Naive B cell (primary cell): ENCODE measurements at places on chromosomes 5 and 9.

GRCh38 chr9:92119586-92119985 lies 4.4 kb upstream of the SPTLC1 start:
- no peak for DNase-seq
- H3K4me3 ChIP-seq = no peak overlapping the region
- H3K36me3 ChIP-seq = peaks cover 5% of the 10 kb centered on the region
- no peak overlapping the region for H3K27ac ChIP-seq
- peaks cover 8% of the 10 kb centered on the region for H3K4me1 ChIP-seq
- H3K27me3 ChIP-seq = peaks cover 4% of the 10 kb centered on the region

- H3K4me3 ChIP-seq = no peak overlapping the region
- H3K4me1 ChIP-seq = no peaks in the 10 kb centered on the region
- H3K27me3 ChIP-seq = peaks cover 6% of the 10 kb centered on the region
Observed at GRCh38 chr5:163766936-163767670, 261.7 kb downstream of the MAT2B start.

DNA sequence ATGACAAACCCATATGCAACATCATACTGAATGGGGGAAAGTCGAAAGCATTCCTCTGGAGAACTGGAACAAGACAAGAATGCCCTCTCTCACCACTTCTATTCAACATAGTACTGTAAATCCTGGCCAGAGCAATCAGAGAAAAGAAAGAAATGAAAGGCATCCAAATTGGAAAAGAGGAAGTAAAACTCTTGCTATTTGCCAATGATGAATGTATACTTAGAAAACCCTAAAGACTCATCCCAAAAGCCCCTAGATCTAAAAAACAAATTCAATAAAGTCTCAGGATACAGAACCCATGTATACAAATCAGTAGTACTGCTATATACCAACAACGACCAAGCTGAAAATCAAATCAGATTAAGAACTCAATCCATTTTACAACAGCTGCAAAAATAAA lies 66.9 kb downstream of the SPATA31C2 start:
- peaks cover 45% of the 10 kb centered on the region for H3K27me3 ChIP-seq
- no peak for DNase-seq
- H3K4me1 ChIP-seq = peaks cover 7% of the 10 kb centered on the region
- no peaks in the 10 kb centered on the region for H3K36me3 ChIP-seq
- H3K27ac ChIP-seq = no peak overlapping the region
- H3K4me3 ChIP-seq = no peak overlapping the region

GRCh38 chr9:13443346-13444244 lies 164.1 kb upstream of the MPDZ start:
- H3K27me3 ChIP-seq = no peaks in the 10 kb centered on the region
- H3K4me1 ChIP-seq = no peaks in the 10 kb centered on the region
- H3K36me3 ChIP-seq = no peaks in the 10 kb centered on the region
- no peak overlapping the region for H3K4me3 ChIP-seq

DNA sequence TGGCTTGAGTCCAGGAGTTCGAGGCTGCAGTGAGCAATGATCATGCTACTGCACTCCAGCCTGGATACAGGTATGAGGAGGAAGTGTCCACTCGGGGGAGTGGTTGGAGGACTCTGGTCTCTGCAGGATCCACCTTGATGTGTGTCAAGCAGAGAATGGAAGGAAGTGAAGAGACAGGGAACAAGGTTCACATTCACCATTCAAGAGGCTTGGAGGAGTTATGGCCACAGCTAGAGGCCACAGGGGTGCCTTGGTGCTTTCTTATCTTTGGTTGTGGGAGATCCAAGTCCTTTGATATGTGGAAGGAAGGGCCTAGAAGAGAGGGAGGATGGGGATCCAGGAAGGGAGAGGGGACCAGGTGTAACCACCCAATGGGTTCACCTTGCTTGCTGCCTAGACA lies 5.4 kb upstream of the CERCAM start:
- H3K4me1 ChIP-seq = peaks cover 12% of the 10 kb centered on the region
- no peak overlapping the region for H3K4me3 ChIP-seq
- no peak for DNase-seq
- no peak overlapping the region for H3K27ac ChIP-seq
- no peaks in the 10 kb centered on the region for H3K36me3 ChIP-seq
- peaks cover 79% of the 10 kb centered on the region for H3K27me3 ChIP-seq

DNA sequence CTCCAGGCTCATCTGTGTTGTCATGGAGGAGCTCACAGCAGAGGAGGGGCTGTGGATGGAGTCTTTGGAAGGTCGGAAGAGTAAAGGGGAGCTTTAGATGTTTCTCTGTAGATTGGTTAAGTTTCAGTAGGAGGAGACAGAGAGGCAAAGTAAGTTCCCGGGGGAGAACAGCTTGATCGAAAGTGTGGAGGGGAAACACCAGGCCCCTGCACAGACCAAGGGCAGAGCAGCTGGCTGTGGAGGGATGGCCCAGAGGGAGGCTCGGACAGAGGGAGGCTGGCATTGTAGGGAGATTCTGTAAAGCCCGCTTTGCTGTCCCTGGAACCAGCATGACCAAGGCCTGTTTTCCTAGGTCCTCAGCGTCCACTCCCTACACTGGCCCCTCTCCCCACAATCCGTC lies 5.3 kb upstream of the OR2V2 start:
- no peaks in the 10 kb centered on the region for H3K4me1 ChIP-seq
- DNase-seq = no peak
- no peak overlapping the region for H3K27ac ChIP-seq
- peaks cover 49% of the 10 kb centered on the region for H3K27me3 ChIP-seq
- H3K4me3 ChIP-seq = no peak overlapping the region

DNA sequence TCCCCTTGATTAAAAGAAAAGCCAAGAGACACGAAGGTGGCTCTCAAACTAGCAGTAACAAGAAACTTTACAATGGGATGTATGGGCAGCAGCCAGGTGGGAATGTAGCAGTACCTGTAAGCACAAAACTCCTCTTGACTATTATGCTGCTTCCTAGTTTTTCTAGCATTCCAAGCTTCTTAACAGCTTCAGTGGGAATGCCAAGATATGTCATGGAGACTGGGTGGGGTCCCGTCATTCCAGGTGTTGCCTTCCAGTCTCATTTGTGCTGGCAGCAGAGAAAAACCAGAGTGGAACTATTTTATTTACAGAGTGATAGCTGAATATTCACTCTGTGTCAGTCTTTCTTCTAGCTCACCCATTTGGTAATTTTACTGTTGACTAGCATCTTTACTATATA lies 236.6 kb downstream of the ARL15 start:
- peaks cover 3% of the 10 kb centered on the region for H3K36me3 ChIP-seq
- no peaks in the 10 kb centered on the region for H3K27me3 ChIP-seq
- no peak overlapping the region for H3K27ac ChIP-seq

DNA sequence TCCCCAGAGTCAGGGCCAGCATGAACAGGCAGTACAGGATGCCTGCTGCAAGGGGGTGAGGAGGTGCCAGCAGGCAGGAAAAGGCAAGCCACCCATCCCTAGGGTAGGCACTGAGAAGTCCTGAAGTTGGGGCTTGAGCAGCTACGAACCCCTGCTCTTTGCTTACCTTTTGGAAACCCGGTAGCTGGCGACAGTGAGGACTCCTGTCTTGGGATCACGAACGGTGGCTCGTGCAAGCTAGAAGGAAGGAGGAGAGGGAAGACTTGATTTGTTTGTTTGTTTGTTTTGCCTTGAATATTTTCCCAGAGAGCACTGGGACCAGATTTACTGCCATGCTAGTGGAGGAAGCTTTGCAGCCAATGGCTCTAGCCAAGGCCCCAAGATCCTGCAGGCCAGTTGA lies 23.7 kb downstream of the P4HA2 start:
- H3K4me1 ChIP-seq = peaks cover 16% of the 10 kb centered on the region
- peaks cover 23% of the 10 kb centered on the region for H3K27me3 ChIP-seq
- H3K4me3 ChIP-seq = no peak overlapping the region

- DNase-seq = peak; percentile 33
- H3K36me3 ChIP-seq = no peaks in the 10 kb centered on the region
- H3K4me1 ChIP-seq = peaks cover 43% of the 10 kb centered on the region
- H3K4me3 ChIP-seq = no peak overlapping the region
Observed at GRCh38 chr5:60535198-60535597, 164.8 kb downstream of the DEPDC1B start.

GRCh38 chr9:4662108-4662988 lies at the start of gene PLPP6:
Gene PLPP6 (plus strand): TSS chr9:4662294. CDS start chr9:4662376, 82 bp downstream.
- H3K4me3 ChIP-seq = peak within 1 kb of the TSS; percentile 84
- no peaks in the 10 kb centered on the region for H3K36me3 ChIP-seq
- peaks cover 21% of the 10 kb centered on the region for H3K27me3 ChIP-seq
- peaks cover 50% of the 10 kb centered on the region for H3K4me1 ChIP-seq
- peak within 1 kb of the TSS; percentile 91 for H3K27ac ChIP-seq

- H3K27ac ChIP-seq = peak overlapping the region; percentile 50
- H3K4me1 ChIP-seq = peaks cover 18% of the 10 kb centered on the region
- no peaks in the 10 kb centered on the region for H3K36me3 ChIP-seq
- peaks cover 47% of the 10 kb centered on the region for H3K27me3 ChIP-seq
Observed at GRCh38 chr5:342501-343460, 21.3 kb downstream of the AHRR start.

DNA sequence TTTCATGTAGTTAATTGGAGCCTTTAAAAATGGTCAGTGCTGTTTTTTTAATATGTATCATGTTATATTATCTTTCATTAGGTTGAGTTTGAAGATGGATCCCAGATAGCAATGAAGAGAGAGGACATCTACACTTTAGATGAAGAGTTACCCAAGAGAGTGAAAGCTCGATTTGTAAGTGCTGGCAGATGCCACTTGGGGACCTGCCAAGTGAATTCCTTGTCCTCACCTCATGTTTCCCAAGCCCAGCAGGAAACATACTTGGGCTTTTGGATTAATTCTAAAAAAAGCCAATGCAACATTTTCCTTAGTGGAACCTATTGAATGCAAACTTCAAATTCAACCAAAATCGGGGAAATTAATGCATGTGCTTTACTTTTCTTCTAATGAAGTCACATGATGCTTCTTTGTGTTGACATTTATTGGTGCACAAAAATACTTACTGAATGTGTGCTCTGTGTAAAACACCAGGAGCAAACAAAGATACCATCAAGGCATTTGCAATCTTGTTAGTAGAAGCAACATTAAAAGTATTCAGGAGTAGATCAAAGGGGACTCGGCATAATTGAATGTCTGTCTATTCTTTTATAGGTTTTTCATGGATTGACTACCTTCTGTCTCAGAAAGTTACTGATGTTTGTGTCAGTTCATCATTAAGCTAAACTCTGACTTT lies 412.1 kb downstream of the KDM4C start:
- H3K27me3 ChIP-seq = no peaks in the 10 kb centered on the region
- DNase-seq = no peak
- peak overlapping the region; percentile 7 for H3K27ac ChIP-seq
- no peaks in the 10 kb centered on the region for H3K4me1 ChIP-seq

DNA sequence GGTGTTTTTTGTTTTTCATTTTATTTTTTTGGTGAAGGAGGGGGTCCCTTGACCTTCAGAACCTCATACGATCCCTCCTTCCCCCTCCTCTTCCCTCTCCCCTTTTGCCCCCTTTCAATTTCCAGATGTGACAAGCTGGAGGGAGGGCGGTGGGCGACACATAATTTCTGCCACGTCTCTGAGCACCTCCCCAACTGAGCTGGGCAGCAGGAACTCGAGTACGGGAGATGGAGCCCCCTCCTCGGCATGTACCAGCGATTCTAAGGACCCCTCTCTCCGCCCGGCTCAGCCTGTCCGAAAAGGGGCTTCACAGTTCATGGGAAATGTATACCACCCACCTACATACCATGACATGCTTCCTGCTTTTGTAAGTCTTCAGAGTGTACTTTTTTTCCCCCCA lies 52.4 kb downstream of the PRRC2B start:
- H3K4me3 ChIP-seq = no peak overlapping the region
- peaks cover 8% of the 10 kb centered on the region for H3K36me3 ChIP-seq
- no peak for DNase-seq
- H3K27me3 ChIP-seq = no peaks in the 10 kb centered on the region
- H3K4me1 ChIP-seq = peaks cover 19% of the 10 kb centered on the region

DNA sequence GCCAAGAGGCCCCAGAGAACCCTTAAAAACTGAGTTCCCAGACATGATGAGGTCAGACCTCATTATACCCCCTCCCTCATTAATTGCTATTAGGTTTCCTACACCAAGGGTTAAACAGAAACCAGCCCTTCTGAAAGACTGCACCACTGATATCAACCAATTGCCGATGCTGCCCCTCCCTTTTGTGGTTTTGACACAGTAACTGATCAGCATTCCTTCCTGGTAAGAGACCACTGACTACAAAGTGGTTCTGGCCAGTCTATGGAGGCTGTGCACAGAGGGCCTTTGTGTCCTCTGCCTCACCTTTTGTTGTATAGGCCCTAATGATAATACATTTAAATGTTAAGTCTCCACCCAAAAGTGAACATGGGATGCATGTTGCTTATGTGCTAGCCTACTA lies 201.5 kb downstream of the FRMD3 start:
- H3K27me3 ChIP-seq = no peaks in the 10 kb centered on the region
- H3K36me3 ChIP-seq = peaks cover 6% of the 10 kb centered on the region
- no peak overlapping the region for H3K27ac ChIP-seq
- H3K4me1 ChIP-seq = no peaks in the 10 kb centered on the region

GRCh38 chr9:14542071-14542470 lies 151.2 kb downstream of the ZDHHC21 start:
- no peak for DNase-seq
- H3K4me1 ChIP-seq = no peaks in the 10 kb centered on the region
- peaks cover 9% of the 10 kb centered on the region for H3K27me3 ChIP-seq
- no peaks in the 10 kb centered on the region for H3K36me3 ChIP-seq
- no peak overlapping the region for H3K4me3 ChIP-seq

DNA sequence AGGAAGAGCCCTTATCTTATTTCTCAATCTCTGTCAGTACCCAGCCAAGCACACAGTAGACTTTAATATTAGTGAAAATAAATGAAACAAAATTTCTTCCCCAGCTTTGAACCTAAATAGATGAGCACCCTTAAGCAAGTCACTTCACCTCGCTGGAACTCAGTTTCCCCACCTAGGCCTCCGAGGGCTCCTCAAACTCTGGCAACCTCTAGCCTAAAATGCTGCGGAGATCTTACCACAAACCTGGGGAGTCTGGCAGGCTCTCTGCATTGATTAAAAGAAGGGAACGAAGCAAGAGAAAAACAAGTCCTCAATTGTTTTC lies 326 bp downstream of the RIGI start:
- H3K4me3 ChIP-seq = peak overlapping the region; percentile 94
- peak overlapping the region; percentile 93 for H3K27ac ChIP-seq
- DNase-seq = no peak
- no peaks in the 10 kb centered on the region for H3K27me3 ChIP-seq

- H3K4me1 ChIP-seq = no peaks in the 10 kb centered on the region
- H3K36me3 ChIP-seq = no peaks in the 10 kb centered on the region
- DNase-seq = no peak
- no peaks in the 10 kb centered on the region for H3K27me3 ChIP-seq
- no peak overlapping the region for H3K27ac ChIP-seq
Observed at GRCh38 chr5:31086839-31087415, 106.6 kb upstream of the CDH6 start.

- no peaks in the 10 kb centered on the region for H3K27me3 ChIP-seq
- no peak for DNase-seq
- H3K4me3 ChIP-seq = no peak overlapping the region
Observed at GRCh38 chr9:36290996-36291395, 32.7 kb upstream of the GNE start.

GRCh38 chr9:131148966-131149687 lies 23.7 kb downstream of the NUP214 start:
- no peaks in the 10 kb centered on the region for H3K27me3 ChIP-seq
- DNase-seq = no peak
- peak overlapping the region; percentile 44 for H3K27ac ChIP-seq
